Stimulated activated CD8-positive, alpha-beta memory T cell treated with anti-CD3 and anti-CD28 coated beads, Interleukin-4, amount 100 ng/mL, for 1 hour (primary cell): ENCODE measurements at places on chromosomes 13 and 19.

- no peak for DNase-seq
These were observed 9.9 kb downstream of the LYPD3 start for GRCh38 chr19:43455321-43456113.

DNA sequence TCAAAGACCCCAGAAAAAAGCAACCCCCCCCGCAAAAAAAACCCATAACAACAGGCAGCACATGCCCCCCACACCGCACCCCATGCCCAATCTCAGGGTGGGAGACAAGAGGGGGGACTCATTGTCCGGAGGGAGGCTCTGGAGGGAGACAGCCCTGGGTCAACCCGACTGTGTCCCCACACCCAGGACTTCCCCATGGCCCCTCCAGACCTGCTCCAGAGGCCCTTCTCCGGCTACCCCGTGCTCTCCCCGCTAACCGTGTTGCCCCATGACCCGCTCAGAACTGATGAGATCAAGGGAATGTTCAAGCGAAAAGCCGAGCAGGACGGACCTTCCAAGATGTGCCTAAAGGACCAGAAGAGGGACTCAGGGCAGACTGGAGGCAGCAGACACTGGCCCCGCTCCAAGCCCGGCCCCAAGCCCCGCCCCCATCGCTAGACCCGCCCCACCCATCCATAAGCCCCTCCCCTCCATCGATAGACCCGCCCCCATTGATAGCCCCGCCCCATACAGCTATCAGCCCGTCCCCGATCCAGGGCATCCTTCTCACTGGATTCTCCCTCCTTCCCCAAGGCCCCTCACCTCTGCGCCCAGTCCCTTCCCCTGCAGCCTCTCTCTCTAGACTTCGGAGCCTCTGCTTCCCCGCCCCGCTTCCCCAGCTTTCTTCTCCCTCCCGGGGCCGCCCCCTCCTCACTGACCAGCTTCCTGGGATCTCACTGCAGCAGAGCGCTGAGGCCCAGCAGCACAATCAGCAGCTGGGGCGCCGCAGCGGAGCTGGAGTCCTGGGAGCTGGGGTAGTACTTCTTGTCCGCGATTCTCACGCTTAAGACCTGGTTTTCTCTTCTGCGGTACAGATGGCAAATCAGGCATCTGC, 2.2 kb downstream of the BST2 start:
- no peak for DNase-seq

DNA sequence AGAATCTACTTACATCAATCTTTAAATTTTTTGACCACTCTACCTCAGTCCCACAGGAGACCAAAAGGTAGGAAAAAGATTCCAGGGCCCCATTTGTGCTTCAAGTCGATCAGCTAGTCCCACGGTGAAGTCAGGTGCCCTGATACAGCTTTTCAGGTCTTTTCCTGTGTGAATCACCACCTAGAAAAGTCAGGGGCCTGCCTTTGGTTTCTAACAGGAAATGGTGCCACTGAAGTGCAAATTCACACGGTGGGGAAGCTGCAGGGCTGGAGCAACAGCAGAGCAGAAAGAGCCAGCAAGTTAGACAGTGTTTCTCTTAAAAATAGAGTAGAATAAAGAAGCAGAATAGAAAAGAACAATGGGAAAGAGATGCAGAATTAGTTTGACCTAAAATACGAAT, 107.5 kb downstream of the KLF12 start:
- DNase-seq = peak; percentile 51

DNA sequence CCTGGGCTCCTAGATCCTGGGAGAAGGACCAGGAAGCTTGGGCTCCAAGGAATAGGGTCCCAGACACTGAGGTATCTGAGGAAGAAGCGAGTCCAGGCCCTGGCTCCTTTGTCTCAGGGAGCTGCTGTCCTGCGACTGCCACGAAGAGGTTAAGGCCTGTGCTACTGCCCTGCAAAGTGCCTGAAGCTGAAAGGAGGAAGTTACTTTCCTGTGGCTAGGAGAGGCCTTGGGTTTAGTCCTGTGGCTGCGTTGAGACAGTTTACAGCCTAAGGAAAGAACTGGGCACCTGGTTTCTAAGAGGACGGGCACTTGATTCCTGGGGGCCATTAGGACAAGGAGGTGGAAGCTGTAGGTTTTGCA, 2.8 kb downstream of the MYADM start:
- DNase-seq = no peak

GRCh38 chr13:97237388-97237787, 15.3 kb downstream of the MBNL2 start:
- no peak for DNase-seq

DNA sequence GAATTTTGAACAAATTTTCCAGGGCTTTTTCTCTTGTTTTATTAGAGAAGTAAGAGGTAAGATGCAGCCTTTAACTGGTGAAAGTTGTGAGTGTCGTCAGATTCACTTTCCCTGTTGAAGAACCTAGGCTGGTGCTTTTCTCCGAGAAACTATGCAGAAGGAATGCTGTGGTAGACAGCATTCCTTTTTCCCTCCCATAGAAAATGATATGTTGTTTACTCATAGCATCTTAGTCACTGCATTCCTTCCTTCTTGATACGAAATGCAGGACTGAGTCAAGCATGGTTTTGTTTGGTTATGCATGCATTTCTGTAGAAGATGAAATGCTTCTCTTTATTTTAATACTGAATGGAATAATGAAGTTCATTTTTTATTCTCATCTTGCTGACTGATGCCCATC, 3.4 kb downstream of the ITGBL1 start:
- no peak for DNase-seq

DNA sequence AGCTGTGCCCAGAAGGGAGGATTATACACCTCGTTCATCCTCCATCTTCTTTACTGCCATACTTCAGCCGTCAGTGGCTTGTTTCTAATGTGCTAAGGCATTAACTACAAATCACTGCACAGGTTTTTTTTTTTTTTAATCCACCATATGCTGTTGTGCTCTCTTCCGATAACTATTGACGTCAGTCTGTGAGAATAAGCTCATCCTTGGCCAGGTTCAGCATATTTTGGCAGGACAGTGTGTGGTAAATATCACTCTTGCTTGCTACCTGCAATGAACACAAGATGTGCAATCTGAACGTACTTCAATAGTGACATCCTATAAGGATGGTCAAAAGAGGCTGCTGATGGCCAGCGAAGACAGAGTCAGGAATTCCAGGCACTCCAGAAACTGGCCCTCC, 2030.7 kb upstream of the PCDH20 start:
- DNase-seq = no peak

GRCh38 chr19:36436531-36436930, 18.1 kb upstream of the ZFP82 start:
- no peak for DNase-seq

- no peak for DNase-seq
These were observed 22.0 kb upstream of the TPT1 start for GRCh38 chr13:45362939-45363338.
